COLO829 (cell line): ENCODE measurements at places on chromosomes 16 and 17.
A peak's percentile ranks its signal among the peaks of the same experiment; 100 is the strongest.

DNA sequence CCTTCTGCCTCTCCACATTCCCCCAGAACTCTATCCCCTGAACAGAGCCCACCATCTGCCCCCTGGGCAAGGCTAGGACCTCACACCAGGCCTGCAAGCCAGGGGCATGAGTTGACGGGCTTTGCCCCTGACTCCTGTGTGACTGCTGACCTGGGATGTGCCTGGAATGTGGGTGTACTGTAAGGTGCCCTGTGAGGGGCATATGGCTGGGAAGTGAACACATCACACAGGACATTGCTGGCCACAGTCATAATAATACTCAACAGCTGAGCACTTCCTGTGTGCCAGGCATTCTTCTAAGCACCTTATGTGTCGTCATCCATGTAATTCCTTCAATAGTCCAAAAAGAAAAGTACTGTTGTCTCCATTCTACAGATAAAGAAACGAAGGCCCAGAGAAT lies 13.3 kb downstream of the CES4A start:
- DNase-seq: no peak

DNA sequence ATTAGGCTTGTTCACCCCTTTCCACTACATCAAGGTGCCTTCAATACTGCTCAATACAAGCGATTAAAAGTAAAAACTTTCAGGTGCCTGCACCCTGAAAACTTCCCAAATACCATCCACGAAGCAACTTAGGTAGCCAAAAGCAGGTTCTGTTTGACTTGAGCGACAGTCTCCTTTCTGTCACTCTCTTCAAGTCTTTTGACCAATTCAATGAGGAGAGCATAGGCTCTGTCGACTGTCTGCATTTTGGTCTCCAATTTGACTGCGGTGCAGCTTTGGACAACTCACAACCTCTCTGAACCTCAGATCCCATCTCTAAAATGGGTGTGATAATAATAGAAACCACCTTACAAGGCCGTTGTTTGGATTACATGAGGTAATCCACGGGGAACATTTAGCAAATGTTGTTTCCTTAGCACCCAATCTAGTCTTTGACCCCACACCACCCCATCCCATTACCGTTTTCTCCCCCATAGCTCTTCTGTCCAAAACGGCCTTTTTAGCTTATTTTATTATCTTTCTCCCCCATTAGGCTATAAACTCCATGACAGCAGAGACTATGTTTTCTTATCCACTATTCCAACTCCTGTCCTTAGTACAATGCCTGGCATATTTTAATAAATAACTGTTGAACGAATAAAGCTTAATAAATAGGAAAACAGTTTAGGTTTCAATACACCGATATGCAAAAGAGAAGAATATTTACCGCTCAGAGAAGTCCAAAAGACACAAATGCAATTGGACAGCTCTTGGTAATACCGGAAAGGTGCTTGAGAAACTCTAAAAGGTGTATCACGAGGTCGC lies 999 bp downstream of the MARF1 start:
- no peak for DNase-seq

GRCh38 chr16:68247400-68247799 lies 2.2 kb downstream of the PLA2G15 start:
- no peak for DNase-seq

- no peak for DNase-seq
These were observed 40.9 kb upstream of the GSG1L start for GRCh38 chr16:28104404-28104803.

- no peak for DNase-seq
These were observed 19.8 kb upstream of the MYO1D start for GRCh38 chr17:32896647-32897258.

DNA sequence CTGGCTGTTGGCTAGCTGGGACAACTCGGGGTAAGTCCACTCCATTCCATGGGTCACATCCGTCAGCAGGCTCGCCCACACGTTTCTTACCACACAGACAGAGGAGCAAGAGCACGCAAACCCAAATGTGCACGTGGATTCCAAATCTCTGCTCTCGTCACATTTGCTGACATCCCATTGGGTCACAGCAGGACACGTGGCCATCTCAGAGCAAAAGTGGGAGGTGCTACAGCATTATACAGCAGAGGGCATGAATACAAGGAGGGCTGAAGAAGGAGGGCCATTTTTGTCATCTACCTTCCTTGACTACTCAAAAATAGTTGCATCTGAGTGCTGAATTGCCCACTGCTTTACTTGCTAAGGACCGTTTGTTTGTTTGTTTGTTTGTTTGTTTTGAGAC lies 84.7 kb downstream of the RBBP6 start:
- DNase-seq: no peak

- DNase-seq: peak; percentile 3
These were observed 51.0 kb upstream of the IRX5 start for GRCh38 chr16:54879681-54880080.

DNA sequence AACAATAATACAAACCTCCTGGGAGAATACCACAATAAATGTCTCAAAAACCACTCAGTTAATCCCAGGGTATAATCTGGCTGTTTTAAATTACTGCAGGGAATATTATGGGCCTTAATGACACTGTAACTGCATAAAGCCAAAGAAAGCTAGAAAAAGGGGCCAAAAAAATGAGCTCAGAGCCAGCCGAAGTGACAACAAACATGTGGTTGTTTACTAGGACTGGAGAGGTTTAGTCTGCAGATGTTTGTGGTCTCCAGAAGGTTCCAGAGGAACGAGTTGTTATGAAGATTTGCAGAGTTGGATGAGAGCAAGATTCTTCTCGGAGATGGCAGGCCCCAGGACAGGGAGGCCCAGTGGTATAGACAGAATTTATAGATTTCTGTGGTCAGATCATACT lies 97.1 kb upstream of the AKTIP start:
- DNase-seq: no peak
